ENCODE measurements at places on chromosomes 1 and 21. TPM values are rescaled to one million over a fixed set of nuclear protein-coding genes. Genes with fewer than 3 reads are reported as not detected.

- H3K27ac ChIP-seq, result no peak overlapping the region
- H3K4me1 ChIP-seq, result no peaks in the 10 kb centered on the region
- H3K36me3 ChIP-seq, result no peaks in the 10 kb centered on the region
- no peak for DNase-seq
Measured at GRCh38 chr21:41727784-41728763, 38.8 kb downstream of the RIPK4 start.

DNA sequence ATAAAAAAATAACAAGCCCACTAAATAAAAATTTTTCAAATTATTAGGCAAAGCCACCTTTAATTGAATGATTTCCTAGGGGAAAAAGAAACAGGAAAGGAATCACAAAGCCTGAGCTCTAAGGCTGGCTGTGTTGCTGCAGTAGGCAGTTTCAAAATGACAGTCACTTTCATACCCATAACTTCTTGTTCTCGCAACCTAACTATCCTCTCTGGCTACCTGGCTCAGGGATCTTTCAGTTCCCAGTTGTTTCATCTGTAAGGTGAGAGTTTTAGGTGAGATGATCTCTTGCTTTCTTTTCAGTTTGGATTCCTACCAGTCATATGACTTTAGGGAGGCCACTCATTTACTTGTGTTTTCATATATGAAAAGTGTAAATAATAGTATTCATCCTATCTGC is 226.1 kb downstream of the ASTN1 start:
- no peaks in the 10 kb centered on the region for H3K27me3 ChIP-seq
- H3K4me1 ChIP-seq, result no peaks in the 10 kb centered on the region
- no peak for DNase-seq
- H3K4me3 ChIP-seq, result no peak overlapping the region
- no peak overlapping the region for H3K27ac ChIP-seq
- H3K36me3 ChIP-seq, result no peaks in the 10 kb centered on the region

DNA sequence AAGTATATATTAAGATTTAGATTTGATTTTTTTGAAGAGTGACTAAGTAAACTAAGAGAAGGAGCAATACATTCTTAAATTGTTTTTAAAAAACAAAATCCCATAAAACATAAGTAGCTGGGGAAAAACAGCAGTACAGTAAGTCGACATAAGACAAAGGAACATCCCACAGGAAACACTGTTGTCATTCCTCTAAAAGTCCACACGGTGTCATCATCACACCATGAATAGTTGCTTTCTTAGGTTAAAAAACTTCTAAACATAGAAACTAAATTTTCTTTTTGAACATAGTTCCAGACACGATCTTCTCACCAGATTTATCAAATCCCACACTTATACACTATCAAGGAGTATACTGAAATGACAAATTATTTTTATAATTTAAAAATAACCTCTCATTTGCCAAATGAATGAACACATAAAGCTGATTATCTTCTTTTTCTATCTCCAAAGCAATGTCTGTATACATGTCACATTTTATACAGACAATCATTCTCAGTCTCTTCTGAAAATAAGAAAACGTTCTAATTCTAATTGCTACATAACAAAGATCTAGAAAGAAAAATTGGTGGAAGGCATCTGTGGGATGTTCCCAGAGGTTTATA is 15.8 kb downstream of the ODF2L start:
- no peak overlapping the region for H3K27ac ChIP-seq
- no peak overlapping the region for H3K4me3 ChIP-seq
- H3K36me3 ChIP-seq, result peaks cover 5% of the 10 kb centered on the region
- DNase-seq, result no peak
- H3K27me3 ChIP-seq, result no peaks in the 10 kb centered on the region

- H3K36me3 ChIP-seq, result no peaks in the 10 kb centered on the region
- no peak for DNase-seq
- no peak overlapping the region for H3K27ac ChIP-seq
- H3K27me3 ChIP-seq, result no peaks in the 10 kb centered on the region
- no peak overlapping the region for H3K4me3 ChIP-seq
Measured at GRCh38 chr1:17922833-17923232, 167.7 kb downstream of the ACTL8 start.

- no peaks in the 10 kb centered on the region for H3K27me3 ChIP-seq
- H3K4me3 ChIP-seq, result no peak overlapping the region
- no peaks in the 10 kb centered on the region for H3K4me1 ChIP-seq
- peaks cover 19% of the 10 kb centered on the region for H3K36me3 ChIP-seq
- DNase-seq, result no peak
Measured at GRCh38 chr1:1763657-1764621, 14.3 kb downstream of the NADK start.

DNA sequence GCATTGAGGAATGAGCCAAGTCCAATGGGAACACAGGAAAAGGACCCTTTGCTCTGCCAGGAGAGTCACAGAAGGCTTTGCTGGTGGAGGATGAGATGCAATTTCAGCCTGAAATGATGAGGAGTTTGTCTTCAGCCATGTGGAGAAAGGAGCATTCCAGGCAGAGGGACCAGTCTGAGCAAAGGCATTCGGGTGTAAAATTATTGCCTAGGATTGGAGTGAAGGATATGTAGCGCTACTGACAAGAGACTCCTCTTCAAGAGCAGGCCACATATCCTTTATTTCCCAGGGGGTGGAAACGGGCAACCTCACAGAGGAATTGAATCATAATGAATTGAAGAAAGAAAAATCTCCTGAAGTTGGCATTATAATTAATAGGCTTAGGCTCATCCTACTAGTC is 1.1 kb upstream of the CSF1 start:
- H3K27ac ChIP-seq, result no peak overlapping the region
- H3K27me3 ChIP-seq, result no peaks in the 10 kb centered on the region
- H3K4me1 ChIP-seq, result peaks cover 60% of the 10 kb centered on the region
- H3K36me3 ChIP-seq, result no peaks in the 10 kb centered on the region
- H3K4me3 ChIP-seq, result no peak overlapping the region
- DNase-seq, result no peak

- no peak overlapping the region for H3K27ac ChIP-seq
- no peaks in the 10 kb centered on the region for H3K36me3 ChIP-seq
Measured at GRCh38 chr1:221228594-221228993, 349.4 kb downstream of the HLX start.

- no peak overlapping the region for H3K4me3 ChIP-seq
- peaks cover 25% of the 10 kb centered on the region for H3K4me1 ChIP-seq
- no peaks in the 10 kb centered on the region for H3K27me3 ChIP-seq
- H3K27ac ChIP-seq, result no peak overlapping the region
- no peak for DNase-seq
- H3K36me3 ChIP-seq, result no peaks in the 10 kb centered on the region
Measured at GRCh38 chr21:31358158-31358557, 14.1 kb upstream of the TIAM1 start.

- H3K4me3 ChIP-seq, result no peak overlapping the region
- H3K4me1 ChIP-seq, result peaks cover 40% of the 10 kb centered on the region
- H3K36me3 ChIP-seq, result peaks cover 7% of the 10 kb centered on the region
- H3K27ac ChIP-seq, result no peak overlapping the region
- H3K27me3 ChIP-seq, result no peaks in the 10 kb centered on the region
- DNase-seq, result no peak
Measured at GRCh38 chr1:39394598-39394997, 96.8 kb upstream of the BMP8A start.

GRCh38 chr21:19547951-19548840 is 1144.6 kb upstream of the TMPRSS15 start:
- no peaks in the 10 kb centered on the region for H3K36me3 ChIP-seq
- no peak overlapping the region for H3K4me3 ChIP-seq
- H3K27ac ChIP-seq, result no peak overlapping the region
- H3K4me1 ChIP-seq, result no peaks in the 10 kb centered on the region
- H3K27me3 ChIP-seq, result no peaks in the 10 kb centered on the region

GRCh38 chr1:26066857-26067256 is 573 bp downstream of the TRIM63 start:
- no peaks in the 10 kb centered on the region for H3K36me3 ChIP-seq
- no peaks in the 10 kb centered on the region for H3K4me1 ChIP-seq
- no peak overlapping the region for H3K4me3 ChIP-seq
- no peaks in the 10 kb centered on the region for H3K27me3 ChIP-seq
- peak overlapping the region; percentile 16 for H3K27ac ChIP-seq

The GBP6 gene
- 0.22 TPM for total RNA-seq

The PLA2G2C gene
- total RNA-seq, result not detected

The PLCH2 gene
- total RNA-seq, result 2.5 TPM
